ENCODE measurements at places on chromosomes 1 and 21.

- no peak for DNase-seq
Observed at GRCh38 chr1:64969305-64970046, 3.1 kb upstream of the JAK1 start.

- DNase-seq: no peak
Observed at GRCh38 chr1:211928993-211929637, 98.6 kb upstream of the LPGAT1 start.

DNA sequence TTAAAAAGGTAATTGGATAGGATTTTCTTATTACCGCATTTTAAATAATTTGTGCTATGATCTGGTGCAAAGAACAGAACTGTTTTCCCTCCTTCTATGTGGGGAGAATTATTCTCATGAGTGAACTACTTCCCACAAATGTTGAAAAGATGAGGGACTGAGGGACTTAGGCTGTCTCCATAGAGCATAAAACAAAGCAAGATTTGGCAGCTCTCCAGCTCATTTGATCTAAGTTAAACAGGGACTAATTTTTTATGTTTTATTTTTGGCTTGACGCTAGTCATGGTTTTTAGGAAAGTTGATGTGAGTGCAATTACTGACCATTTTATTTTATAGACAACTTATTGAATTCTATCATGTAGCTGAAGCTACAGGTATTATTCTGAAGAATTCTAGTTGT, 362.3 kb downstream of the HLX start:
- DNase-seq: no peak

GRCh38 chr1:12491656-12492055, 126.4 kb downstream of the DHRS3 start:
- DNase-seq: no peak

GRCh38 chr21:17402937-17403336, 109.9 kb upstream of the CXADR start:
- no peak for DNase-seq

GRCh38 chr1:70945676-70946075, 101.9 kb downstream of the PTGER3 start:
- DNase-seq: no peak

DNA sequence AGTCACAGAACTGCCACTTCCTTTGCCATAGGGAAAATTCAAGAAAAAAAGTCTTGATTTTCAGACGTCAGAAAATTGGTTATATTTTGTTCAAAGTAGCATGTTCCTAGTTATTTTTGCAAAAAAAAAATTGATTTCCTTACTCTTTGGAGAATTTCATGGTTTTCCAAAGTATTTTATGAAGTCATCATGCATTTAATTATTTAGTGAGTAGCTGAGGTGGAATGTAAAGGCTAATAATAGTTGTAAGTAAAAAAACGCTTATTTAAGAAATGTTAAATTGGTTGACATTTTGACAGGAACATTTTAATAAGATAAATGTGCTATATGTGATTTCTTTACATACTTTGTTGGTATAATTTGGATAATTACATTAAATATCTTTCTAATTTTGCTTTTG, 20.8 kb downstream of the TSEN15 start:
- DNase-seq: no peak

DNA sequence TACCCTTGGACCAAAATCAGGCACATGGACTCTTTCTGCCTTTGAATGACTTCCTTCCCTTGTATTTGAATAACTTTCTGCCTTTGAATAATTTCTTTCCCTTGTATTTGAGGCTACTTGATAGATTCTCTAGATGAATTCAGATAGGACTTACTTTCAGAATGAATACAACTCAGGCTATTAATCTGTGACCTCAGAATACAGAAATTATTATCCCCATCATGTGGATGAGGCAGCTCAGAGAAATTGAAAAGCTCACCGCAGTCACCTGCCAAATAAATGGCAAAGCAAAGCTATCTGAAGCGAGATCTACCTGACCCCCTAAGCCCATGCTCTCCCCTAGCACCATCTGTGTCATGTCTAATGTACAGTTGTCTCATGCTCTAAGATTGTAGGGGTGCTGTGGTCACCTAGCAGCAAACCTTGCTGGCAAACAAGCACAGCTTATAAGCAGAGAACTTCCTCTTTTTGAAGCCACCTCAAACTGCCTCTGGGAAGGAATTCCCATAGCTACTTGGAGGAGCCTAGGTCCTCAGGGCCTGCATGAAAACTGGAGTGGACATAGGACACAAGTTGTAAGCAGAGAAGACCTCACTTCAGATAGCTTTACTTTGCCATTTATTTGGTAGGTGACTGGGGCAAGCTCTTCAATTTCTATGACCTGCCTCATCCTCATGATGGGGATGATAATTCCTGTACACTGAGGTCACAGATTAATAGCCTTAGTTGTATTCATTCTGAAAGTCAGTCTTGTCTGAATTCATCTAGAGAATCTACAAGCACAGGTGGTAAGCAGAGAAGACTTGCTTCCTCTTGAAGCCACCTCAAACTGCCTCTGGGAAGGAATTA, 66.1 kb downstream of the FASLG start:
- DNase-seq: no peak

DNA sequence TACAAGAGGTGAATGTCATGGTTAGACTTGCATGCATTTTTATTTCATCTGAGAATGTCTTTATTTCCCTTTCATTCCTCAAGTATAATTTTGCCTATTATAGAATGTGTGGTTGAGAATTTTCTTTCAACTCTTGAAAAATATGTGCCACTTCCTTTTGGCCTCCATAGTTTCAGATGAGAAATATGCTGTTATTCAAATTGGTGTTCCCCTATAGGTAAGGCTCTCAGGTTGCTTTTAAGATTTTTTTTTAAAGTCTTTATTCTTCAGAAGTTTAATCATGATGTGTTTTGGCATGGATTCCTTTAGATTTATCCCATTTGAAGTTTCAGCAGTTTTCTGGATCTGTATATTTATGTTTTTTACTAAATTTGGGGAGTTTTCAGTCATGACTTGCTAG, 2.1 kb downstream of the MROH7 start:
- no peak for DNase-seq

- DNase-seq: no peak
Observed at GRCh38 chr1:173248247-173248940, 41.3 kb upstream of the TNFSF4 start.

GRCh38 chr1:121408354-121408753, 223.6 kb downstream of the SRGAP2C start:
- DNase-seq: no peak

GRCh38 chr21:23900727-23901126, 1706.6 kb downstream of the MRPL39 start:
- no peak for DNase-seq

DNA sequence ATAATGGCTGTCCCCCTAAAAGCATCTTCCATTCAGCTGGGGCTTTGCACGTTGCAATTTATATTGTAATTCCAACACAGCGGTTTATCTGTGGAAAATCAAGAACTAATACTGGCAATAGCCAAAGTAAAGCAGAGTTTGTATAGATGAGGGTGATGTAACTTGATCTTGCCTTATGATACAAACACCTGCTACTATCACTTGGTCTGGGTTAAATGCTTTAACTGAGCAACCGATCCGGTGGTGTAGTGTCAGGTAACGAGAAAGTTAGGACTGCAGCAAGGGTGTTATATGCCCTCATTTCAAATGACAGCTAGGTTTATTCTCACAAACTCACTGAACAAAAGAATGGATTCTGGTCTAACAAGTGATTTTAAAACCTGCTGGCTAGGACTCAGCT, 47.3 kb upstream of the PLPPR4 start:
- no peak for DNase-seq
